ENCODE measurements at places on chromosomes 1 and 21. TPM values are rescaled to one million over a fixed set of nuclear protein-coding genes. Genes with fewer than 3 reads are reported as not detected.
A peak's percentile ranks its signal among the peaks of the same experiment; 100 is the strongest.

GRCh38 chr1:114091711-114092110 is 62.0 kb downstream of the SYT6 start:
- no peaks in the 10 kb centered on the region for H3K27me3 ChIP-seq
- no peak overlapping the region for H3K27ac ChIP-seq
- H3K36me3 ChIP-seq, result no peaks in the 10 kb centered on the region
- H3K4me3 ChIP-seq, result no peak overlapping the region

DNA sequence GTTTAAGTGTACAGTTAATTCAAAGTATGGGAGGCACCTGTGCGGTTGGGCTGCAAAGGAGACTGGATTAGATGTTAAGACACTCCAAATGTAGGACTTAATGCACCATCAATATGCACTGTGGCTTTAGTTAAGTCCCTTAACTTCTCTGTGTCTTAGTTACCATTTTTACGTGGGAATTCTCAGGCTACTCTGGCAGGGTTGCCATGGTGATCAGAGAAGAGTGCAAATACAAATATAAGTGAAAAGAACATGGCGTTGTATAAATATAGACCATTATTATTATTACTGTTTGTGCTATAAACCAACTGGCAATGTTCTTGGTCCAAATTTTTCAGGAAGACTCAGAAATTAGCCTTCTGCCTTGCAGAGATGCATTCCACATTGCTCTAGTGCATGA is 595.6 kb downstream of the NPHP4 start:
- H3K36me3 ChIP-seq, result no peaks in the 10 kb centered on the region
- H3K4me1 ChIP-seq, result no peaks in the 10 kb centered on the region
- no peak overlapping the region for H3K27ac ChIP-seq
- peaks cover 4% of the 10 kb centered on the region for H3K27me3 ChIP-seq
- DNase-seq, result no peak
- H3K4me3 ChIP-seq, result no peak overlapping the region

DNA sequence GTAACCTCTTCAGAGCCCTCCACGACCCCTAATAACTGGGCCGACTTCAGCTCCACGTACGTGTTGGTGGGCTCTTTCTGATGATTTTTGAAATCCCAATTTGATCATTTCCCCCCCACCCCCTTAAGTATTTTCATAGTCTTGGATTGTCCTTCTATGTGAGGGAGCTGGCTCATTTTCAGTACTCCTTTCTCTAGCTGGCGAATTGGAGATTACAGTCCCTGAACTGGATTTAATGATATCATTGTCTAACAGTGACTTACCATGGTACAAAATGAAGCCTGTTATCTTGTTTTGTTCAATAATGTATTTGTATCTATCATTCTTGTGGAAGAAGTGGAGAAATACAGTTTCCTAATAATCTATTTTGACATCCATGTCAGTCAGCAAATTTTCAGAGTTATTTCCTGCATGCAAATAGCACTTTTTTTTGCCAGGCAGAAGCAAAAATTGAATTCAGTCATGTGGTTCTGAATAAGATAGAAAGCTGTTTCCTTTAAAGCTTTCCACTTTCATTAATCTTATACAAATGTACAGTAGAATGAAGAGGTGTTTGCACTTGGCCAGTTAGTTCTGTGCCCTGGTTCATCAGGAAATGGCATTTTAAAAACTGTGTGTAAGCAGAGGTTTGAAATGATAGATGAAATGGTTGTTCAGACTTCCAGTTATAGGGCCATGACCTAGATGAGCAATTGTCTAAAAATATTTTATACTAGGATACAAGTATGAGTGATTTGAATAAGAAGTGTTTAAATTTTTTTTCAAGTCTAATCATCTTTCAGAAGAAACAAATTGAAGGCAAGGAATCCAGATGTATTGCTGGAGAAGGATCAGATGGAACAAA is 104.2 kb downstream of the ATP5PO start:
- H3K36me3 ChIP-seq, result peaks cover 14% of the 10 kb centered on the region
- no peaks in the 10 kb centered on the region for H3K27me3 ChIP-seq
- DNase-seq, result no peak

DNA sequence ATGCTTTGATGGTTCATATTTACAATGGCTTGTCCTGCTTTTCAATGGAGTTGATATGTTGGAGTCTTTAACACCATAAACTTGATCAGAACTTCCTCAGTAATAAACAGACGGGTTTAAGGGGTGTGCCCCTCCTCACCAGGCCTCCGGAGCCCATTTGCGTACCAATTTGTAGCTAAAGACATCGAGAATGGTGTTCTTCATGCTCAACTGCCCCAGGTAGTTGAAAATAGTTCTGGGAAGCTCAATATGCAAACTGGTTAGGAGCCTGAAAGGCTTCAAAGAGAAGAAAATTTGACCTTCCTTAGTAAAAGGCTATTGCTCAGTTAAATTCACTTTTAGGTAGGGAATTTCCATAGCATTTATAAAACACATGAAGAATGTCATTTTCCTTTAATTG is 68.1 kb upstream of the RRP15 start:
- H3K27me3 ChIP-seq, result peaks cover 5% of the 10 kb centered on the region
- H3K4me1 ChIP-seq, result no peaks in the 10 kb centered on the region
- H3K36me3 ChIP-seq, result no peaks in the 10 kb centered on the region

DNA sequence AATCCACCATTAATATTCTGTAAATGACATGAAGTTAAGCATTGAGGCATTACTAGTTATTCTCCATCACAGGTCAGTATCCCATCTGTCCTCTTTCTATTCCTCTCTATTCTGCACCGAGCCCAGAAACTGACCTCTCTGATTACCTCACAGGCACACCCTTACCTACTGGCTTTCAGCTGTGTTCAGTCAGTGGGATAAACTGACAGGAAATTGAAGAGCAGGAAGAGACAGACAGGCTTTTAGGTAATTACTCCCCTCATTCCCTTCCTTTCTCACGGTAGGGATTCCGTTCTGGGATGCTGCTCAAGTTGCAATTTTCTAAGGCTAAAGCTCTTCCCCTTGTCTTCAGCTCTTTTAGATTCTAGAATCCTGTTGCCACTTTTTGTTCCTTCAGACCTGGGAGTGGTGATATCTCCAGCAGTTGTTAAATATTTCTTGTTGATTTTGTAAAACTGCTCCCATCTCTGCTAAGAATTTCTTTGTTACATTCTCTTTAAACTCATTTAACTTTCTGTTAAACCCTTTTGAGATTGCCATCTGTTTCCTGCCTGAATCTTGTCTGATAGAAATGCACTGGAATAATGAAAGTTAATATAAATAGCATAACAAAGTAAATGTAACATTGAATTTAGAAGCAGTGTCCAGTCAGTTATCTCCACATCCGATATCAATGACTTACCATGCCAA is 1063.4 kb downstream of the PLA2G4A start:
- no peaks in the 10 kb centered on the region for H3K36me3 ChIP-seq
- no peak overlapping the region for H3K27ac ChIP-seq
- DNase-seq, result no peak
- H3K4me1 ChIP-seq, result no peaks in the 10 kb centered on the region
- no peak overlapping the region for H3K4me3 ChIP-seq

- no peaks in the 10 kb centered on the region for H3K27me3 ChIP-seq
- H3K36me3 ChIP-seq, result no peaks in the 10 kb centered on the region
- peaks cover 22% of the 10 kb centered on the region for H3K4me1 ChIP-seq
- DNase-seq, result no peak
- H3K4me3 ChIP-seq, result no peak overlapping the region
These were observed 95.9 kb downstream of the EPHB2 start for GRCh38 chr1:22806584-22806983.

DNA sequence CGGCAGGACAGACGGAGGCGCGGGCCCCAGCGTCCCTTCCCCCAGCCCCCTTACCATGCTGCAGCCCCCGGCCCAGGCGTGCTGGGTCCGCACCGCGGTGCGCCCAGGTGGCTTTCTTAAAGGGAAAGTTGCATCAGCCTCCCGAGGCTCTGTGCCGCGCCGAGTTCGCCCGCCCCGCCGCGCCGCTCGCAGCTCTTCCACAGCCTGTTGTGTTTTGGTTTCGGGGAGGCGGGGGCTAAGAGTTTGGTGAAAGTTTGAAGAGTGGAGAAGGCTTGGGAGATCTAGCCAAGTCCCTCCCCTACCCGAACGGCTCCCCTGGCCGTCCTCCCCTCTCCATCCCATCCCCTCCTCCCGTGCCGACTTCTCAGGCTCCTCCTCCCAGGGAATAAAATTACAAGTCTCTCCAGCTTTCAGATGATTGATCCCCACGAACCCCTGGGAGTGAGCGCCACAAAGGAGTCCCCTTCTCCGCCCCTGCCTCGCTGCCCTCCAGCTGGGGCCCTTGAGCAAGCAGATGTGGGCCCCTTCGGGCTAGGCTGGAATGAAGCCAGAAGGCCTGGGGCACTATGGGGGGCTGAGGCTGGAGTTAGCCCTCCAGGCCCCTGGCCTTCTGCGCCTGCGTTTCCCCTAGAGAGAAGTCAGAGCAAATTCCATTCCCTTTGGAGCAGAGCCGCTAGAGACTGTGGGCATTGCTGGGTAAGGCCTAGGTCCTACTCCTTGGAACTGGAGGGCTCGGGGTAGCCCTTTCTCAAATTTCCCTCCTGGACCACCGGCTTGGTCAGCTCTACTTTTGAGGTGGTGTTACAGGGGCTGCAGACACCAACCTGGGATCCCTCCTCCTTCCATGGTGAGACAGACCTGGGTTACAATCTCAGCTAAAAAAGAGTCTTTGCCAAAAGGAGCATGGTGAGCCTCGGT is at the start of gene SLC6A9:
TSS of gene SLC6A9 (minus strand) at position 211 of the 918 bp plus-strand sequence. CDS start 7,185 bp downstream, outside the sequence.
- no peaks in the 10 kb centered on the region for H3K27me3 ChIP-seq
- H3K4me3 ChIP-seq, result peak within 1 kb of the TSS; percentile 78
- peaks cover 34% of the 10 kb centered on the region for H3K4me1 ChIP-seq

PAQR6 gene
- polyA plus RNA-seq, result 2.2 TPM

IFI6 gene
- 408 TPM for polyA plus RNA-seq

MPC2 gene
- 36.2 TPM for polyA plus RNA-seq

GBP3 gene
- polyA plus RNA-seq, result 51.1 TPM
